ENCODE measurements at places on chromosomes 1 and 21.
A peak's percentile ranks its signal among the peaks of the same experiment; 100 is the strongest.

DNA sequence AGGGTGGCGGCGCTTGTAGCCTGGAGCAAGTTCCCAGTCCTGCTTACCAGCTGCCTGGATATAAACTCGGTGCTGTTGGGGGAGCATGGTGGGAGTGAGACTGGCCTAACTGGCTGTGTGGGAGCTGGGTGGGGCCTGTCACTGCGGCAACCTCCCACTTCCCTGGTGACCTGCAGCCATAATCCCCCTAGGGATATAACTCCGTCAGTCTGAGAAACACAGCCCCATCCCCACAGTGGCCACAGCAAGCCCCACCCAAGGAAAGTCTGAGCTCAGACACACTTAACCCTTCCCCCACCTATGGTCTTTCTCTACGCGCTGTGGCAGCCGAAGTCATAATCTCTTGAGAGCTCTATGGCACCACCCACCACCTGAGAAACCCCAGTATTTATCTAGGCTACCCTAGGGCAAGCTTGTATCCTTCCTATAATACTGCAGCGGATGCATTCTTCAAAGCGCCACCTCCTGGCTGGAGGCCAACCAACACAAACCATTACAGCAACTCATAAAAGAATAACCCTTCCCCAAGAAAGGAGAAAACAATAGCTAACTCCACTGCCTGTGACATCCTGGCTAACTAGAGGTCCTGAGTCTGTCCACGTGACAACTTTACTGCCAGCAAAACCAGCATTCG is 57.4 kb downstream of the ZNF648 start:
- DNase-seq = peak; percentile 18

DNA sequence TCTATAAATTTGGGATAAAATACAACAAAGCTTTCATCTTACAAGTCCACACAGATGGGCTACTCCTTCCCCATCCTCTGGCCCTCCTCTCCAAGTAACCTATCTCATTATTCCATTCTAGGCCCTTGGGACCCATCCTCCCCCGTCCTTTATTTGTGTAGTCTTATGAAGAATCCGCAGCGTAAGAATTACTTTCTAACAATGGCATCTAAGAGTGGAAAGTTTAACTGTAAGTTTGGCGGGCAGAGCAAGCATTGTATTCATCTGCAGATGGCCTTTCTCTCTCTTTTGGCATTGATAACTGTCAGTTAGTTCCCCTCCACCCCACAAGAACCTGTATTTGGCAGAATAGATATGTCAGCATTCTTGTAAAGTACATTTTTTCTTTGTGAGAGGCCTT is 91.9 kb upstream of the TSPAN2 start:
- no peak for DNase-seq

GRCh38 chr1:8115031-8115768 is 89.1 kb upstream of the ERRFI1 start:
- no peak for DNase-seq

GRCh38 chr1:66503841-66504470 is 30.0 kb upstream of the SGIP1 start:
- DNase-seq = peak; percentile 26

DNA sequence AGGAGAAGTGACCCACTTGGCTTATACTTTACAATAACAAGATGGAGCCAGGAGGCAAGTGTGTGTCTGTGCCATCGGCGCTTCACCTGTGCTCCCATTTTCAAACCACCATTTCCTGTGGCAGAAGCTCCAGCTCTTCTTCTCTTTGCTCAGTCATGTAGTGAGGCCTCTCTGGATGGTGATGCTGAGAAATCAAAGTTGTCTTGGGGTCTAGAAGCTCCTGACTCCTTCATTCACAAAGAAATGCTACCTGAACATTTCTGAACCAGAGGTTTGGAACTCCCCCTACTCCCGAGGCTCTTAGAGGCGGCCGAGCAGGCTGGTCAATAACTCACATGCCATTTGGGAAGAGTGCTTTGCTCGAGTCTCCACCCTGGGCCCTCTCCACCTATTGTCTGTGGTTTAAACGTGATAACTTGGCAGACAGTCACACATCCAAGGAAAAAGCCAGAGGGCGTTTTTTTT is 18.0 kb downstream of the SLAMF1 start:
- DNase-seq = no peak

Data from tongue (tissue), 3 donors.